Umbilical cord (tissue), 2 donors: ENCODE measurements at places on chromosomes 16 and 17.

DNA sequence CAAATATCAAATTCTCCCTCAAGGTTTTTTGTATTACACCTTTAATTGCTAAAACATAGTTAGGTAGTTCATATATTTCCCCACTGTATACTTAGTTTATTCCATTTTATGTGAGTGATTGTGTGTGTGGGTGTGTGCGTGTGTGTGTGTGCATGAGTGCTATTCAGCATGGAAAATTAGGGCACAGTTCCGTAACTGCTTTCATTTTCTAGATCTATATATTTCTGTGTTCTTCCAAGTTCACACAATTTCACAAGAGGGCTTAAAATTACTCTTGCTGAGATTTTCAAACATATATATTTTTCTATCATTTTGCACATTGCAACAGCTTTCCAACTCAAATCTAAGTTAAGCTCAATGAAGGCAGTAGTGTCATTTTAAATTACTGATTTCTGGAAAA lies 782.9 kb upstream of the SOX9 start:
- DNase-seq, result no peak

GRCh38 chr17:36730857-36731490 lies 129.6 kb downstream of the MRM1 start:
- no peak for DNase-seq

DNA sequence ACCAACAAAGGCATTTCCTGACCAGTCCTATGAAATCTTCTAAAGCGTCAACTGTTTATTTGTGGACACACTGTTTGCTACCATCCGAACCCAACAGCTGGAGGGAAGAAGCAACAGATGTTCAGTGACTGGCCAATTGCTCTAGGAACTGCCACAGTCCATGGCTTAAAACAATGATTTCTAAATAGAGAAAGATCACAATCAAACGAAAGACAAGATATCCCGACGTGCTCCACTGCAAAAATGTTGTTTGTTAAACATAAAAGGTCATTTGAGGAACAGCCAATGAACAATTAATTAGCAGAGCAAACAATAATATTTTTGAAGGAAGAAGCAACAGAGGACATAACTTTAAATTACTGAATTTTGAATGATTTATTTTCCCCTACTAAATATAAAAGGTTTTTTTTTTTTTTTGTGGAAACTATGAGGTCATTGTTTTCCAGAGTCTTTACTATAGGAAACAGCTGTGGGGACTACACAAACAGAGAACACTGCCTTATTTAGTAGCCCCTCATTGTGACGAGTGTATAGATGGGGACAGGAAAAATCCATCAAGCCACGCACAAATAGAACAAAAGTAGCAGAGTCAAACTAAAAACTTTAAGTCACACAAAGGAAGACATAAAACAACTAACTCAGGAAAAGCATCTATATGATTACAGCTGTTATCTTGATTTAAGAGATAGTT lies 17.2 kb downstream of the USP31 start:
- peak; percentile 25 for DNase-seq

- peak; percentile 78 for DNase-seq
Measured at GRCh38 chr16:89155184-89155679, 16.3 kb upstream of the CDH15 start.

- no peak for DNase-seq
Measured at GRCh38 chr17:73985466-73986015, 217.9 kb upstream of the RPL38 start.

- DNase-seq, result peak; percentile 41
Measured at GRCh38 chr17:58755577-58756245, at the start of gene PPM1E. TSS of gene PPM1E (plus strand) at chr17:58755854.

GRCh38 chr17:57086069-57086930 lies 1.3 kb downstream of the AKAP1 start:
- DNase-seq, result no peak

DNA sequence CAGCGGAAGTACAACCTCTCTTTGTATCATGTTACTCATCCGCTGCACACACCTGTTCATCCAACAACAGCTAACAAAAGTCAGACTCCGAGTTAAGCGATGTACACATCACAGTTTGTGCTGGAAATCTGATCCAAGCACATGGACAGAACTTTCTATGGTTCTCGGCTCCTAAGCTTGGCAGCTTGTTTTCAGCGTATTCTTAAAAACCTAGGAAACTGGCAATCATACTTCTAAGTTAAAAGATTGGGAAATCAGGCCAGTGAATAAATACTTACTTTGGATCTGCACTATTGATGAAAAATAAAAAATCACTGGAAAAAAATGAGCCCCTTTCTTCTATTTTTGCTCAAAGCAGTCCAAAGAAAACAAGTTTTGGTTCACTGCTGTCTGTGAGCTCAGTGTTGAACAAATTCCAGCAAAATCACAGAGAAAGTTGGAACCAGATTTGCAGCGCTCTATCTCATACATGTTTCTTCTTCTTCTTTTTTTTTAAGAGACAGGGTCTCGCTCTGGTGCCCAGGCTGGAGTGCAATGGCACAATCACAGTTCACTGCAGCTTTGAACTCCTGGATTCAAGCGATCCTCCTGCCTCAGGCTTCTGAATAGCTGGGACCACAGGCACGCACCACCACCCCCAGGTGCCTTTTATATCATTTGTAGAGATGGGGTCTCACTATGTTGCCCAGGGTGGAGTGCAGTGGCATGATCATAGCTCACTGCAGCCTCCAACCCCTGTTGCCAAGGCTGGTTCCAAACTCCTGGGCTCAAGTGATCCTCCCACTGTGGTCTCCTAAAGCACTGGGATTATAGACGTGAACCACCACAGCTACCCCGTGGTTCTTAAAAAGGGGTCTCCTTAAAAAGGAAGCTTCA lies 71.6 kb upstream of the CREBBP start:
- DNase-seq, result peak; percentile 79

- no peak for DNase-seq
Measured at GRCh38 chr16:70254965-70255286, 3.2 kb upstream of the EXOSC6 start.

GRCh38 chr17:6867849-6868248 lies 36.3 kb upstream of the TEKT1 start:
- DNase-seq, result no peak

- DNase-seq, result no peak
Measured at GRCh38 chr17:46818929-46819859, 702 bp upstream of the WNT3 start.

DNA sequence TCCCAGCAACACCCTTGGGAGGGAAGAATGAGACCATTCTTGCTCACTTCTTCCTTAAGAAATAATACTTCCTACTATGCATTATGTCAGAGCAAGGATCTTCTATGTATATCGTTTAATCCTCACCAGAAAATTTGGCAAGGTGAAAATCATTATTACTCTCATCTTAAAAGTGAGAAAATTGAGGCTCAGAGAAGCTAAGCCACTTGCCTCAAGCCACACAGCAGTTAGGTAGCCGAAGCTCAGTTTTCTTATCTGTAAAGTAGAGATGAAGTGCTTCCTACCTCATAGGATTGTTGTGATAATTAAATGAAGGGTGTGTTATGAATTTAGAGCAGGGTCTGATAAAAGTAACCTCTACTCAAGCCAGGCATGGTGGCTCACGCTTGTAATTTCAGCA lies 368.9 kb upstream of the ASIC2 start:
- DNase-seq, result no peak

DNA sequence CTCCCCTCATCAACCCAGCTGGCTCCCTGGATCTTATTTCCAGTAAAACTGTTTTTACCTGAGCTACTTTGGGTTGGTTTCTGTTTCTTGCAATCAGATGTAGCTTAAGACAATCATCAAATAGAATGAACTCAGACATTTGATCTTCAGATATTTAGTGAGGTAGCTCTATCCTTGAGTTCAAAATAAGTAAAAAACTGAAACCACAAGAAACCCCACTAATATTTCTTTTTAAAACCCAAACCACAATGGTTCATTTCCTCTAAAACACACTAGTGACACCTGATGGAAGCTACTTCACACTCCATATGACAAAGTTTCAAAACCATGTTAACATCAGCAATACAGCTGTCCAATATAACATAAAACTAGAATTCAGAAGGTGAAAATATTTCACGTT lies 37.8 kb downstream of the CACNG1 start:
- no peak for DNase-seq

DNA sequence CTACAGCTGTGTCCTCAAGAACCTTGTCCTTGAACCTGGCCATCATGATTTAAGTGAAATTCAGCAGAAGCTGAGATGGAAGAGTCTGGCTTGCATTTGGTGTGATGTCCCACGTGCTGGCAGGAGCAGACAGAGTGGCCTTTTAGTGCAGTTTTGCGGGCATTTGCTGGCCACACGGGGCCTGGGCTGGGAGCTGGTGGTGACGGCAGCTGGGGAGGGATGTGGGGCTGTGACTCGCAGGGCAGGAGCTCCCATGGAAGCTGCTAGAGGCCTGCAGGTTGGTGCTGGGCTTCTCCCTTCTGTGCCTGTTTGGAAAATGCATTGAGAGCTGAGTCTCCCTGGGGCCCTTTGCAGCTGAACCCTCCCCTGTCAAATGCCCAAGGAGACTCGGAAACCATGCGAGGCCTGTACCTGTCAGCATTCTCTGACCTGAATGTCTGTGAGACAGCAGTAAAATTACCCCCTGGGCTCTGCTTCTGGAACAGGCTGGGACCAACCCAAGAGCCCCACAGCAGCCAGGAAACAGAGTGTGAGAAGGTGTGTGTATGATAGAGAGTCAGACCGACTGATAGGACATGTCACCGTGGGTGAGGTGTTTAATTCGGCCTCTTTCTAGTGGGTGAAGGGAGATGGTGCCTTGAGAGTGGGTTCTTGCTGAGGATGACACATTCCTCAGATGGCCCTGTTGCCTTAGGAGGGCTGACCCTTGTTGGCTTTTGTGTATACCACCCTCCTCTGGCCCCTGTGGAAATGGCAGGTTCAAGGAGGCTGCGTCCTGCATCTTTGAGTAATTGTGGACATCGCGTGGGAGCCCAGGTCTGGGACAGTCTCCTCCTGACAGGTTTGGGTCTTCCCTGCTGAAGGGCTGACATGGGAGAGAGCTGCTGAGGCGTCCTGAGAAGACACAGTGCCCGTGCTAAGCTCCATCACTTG lies 145.5 kb downstream of the MSI2 start:
- DNase-seq, result no peak

GRCh38 chr17:76511668-76512365 lies 10.6 kb upstream of the RHBDF2 start:
- DNase-seq, result no peak

DNA sequence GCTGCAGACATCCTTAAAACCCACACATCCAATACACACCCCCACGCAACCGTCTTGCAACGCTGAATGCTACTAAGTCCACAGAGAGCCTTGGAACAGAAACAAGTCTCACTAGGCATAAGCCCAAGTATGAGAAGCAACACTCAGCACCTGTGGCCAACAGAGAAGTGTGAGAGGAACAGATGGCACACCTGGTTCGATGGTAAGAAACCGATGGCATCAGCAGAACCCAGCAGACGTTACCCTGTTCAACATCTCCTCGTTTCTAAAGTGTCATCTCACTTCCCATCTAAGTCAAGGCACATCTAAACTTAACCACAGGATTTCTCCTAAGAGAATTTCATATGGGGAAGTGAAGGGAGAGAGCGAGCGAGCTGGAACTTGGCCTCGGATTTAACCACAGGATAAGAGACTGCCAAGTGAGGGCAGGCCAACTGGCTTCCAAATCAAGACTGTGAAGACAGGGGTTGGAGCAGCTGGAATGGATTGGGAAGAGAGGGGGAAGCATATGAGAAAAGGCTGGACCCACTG lies 41.0 kb downstream of the NXPH3 start:
- DNase-seq, result peak; percentile 72

GRCh38 chr16:13052431-13052830 lies 151.0 kb downstream of the SHISA9 start:
- DNase-seq, result no peak

- no peak for DNase-seq
Measured at GRCh38 chr17:8314797-8315763, 5.0 kb downstream of the ARHGEF15 start.

GRCh38 chr17:40072040-40072734 lies 9.4 kb downstream of the THRA start:
- peak; percentile 55 for DNase-seq

GRCh38 chr17:79927136-79927661 lies 88.0 kb upstream of the CBX4 start:
- no peak for DNase-seq

- no peak for DNase-seq
Measured at GRCh38 chr16:58578642-58579041, 51.0 kb downstream of the CNOT1 start.

- DNase-seq, result no peak
Measured at GRCh38 chr16:50815382-50815781, 73.5 kb downstream of the CYLD start.

DNA sequence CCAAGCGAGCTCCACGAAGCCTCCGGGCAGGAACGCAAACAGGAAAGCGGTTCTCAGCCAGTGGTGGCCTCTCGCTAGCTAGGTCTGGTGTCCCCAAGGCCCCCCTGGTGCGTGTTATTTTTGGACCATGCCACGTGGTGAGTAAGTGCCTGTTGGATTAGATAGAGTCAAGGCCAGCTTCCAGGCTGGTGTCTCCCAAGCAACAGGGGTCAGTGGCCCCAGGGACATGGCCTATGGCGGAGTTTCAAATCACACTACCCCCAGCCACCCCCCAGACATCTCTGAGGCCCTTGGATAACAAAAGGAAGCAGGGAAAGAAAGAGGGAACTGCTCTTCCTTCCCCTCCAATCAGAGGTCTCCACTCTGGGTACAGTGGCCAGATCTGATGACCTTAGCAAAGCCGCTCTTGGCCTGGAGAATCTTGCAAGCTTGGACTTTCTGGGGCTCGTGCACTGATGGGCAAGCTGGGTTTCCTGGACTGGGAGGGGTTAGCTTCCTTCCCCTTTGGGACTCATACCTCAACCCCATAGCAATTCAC lies 58.2 kb downstream of the MAF start:
- DNase-seq, result peak; percentile 60

DNA sequence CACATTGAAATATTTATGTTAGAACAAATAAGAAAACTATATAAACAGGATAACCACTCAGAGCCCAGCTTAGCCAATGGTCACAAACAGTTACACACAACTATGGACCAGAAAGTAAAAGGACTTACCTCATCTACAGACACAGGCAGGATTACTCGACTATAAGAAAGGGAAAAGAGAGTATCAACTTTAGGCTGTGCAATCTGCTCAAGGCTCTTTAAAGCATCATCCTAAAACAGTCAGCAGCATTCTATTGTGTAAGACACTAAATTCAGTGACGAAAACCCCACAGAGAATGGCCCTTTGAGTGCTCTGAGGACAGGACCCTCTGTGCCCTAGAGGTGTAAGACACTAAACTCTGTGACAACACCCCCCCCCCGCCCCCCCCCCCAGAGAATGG lies 4.2 kb downstream of the PITPNA start:
- DNase-seq, result no peak

GRCh38 chr17:57517273-57517631 lies 227.8 kb downstream of the CCDC182 start:
- DNase-seq, result peak; percentile 96
